COR-L47 (cell line): ENCODE measurements at places on chromosomes 7 and 10.

DNA sequence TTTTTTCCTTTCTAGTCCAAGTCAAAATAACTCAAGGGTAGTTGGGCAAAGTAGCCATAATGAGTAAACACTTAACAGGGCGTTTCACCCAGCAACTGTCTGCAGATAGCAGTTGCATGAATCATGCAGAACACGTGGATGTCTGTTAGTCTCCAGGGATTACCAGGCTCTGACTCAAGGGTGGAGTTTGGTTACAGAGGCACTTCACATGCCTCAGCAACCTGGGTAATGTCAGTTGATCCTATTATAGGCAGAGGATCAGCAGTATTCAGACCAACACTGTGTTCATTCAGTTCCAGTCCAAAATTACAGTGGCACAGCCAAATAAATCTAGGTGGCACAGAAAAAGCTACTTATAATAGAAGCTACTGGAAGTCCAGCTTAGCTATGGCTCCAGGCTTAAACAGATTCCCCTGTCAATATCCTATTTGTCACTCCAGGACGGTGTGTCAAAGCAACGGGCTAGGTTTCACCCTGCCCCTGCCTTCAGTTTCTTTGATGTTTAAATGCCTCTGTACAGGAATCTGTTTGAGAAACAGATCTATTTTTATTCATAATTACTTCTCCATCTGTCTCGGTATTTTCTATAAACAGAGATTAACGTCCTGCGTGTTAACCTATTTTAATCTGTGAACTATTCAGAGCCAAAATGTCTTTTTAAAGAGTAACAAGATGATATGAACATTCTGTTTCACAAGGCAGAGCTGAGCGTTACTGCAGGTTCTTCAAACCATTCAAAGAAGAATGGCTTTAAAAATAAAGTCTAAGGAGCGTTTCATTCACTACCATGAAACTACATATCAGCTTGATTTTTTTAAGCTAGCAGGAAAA is 162.6 kb upstream of the AKR1E2 start:
- no peak for DNase-seq

DNA sequence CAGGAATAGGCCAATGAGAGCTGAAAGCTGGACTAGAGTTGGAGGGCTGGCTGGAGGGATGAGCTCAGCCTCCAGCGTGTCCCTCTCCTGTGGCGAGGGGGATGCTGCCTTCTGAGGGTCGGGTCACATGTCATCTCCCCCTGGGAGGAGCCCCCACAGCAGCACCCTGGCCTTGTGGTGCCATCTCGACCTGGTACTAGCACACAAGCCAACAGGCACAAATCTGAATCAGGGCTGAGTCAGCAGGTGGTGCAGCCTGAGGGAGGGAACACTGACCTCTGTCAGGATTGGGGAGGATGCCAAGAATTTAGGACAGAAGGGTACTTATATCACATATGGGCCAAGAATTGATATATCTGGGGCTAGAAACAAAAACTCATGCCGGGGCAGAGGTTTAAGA is 280.4 kb downstream of the CELF2 start:
- DNase-seq, result no peak

GRCh38 chr7:138350701-138351357 is 109.2 kb upstream of the TRIM24 start:
- no peak for DNase-seq

GRCh38 chr7:116172353-116172752 is 38.0 kb upstream of the TES start:
- DNase-seq, result no peak
